Left lung (tissue), 14 donors: ENCODE measurements at places on chromosomes 1 and 21. TPM values are rescaled to one million over a fixed set of nuclear protein-coding genes. Genes with fewer than 3 reads are reported as not detected.

The ATXN7L2 gene
- polyA plus RNA-seq, result 7.4 TPM

The XCL2 gene
- 0.82 TPM for polyA plus RNA-seq

The KCNA10 gene
- not detected for polyA plus RNA-seq

DNA sequence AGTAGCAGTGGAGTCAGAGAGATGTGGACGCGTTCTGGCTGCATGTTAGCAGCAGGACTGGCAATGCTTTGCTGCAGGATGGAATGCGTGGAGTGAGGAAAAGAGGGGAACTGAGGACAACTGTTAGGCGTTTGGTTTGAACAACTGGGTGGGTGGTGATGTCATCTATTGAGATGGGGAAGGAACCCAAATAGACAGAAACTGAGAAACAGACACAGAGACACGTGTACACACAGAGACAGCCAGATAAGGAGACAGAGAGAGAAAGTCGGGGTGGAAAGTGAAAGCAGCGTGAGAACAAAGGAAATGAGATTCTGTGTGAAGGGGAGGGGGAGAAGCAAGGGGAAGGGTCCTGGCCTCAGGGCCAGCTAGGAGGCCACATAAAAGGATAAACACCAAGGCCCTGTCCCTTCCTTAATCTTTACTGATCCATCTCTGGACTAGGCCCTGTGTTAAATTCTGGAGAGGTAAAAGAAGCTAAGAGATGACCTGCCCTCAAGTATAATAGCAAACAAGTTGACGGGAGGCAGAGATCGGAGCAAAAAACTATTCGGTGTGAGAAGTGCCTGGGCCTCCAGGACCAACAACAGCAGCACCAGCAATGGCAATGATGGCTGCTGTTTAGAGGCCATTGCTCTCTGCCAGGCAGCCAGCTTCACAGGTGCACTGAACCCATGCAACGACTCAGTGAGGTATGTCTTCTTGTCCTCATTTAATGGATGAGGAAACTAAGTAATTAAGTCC lies 31.6 kb downstream of the VWA5B1 start:
- no peak for DNase-seq

DNA sequence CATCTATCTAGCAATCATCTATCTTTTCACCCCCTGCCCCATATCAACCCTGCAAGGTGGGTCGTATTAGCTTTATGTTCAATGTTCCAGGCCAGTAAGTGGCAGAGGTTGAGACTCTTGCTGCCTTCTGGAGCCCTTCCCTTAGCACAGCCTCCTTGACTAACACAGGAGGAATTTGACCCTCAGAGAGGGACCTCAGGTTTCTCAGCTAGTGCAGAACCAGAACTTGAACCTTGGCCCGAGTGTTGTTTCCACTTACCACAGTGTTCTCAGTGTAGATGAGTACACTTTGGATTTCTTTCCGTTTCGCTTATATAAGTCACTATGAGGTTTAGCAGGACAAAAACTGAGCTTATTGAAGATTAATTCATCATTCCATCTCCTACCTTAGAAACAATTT lies 11.1 kb upstream of the ATF3 start:
- DNase-seq, result no peak
